ENCODE measurements at places on chromosomes 3 and 15. TPM values are rescaled to one million over a fixed set of nuclear protein-coding genes. Genes with fewer than 3 reads are reported as not detected.
A peak's percentile ranks its signal among the peaks of the same experiment; 100 is the strongest.

SLC12A8 gene
- 12.8 TPM for total RNA-seq

AHSG gene
- total RNA-seq, result not detected

IMPDH2 gene
- total RNA-seq, result 191 TPM

LRRIQ4 gene
- total RNA-seq, result not detected

GPR160 gene
- 4.2 TPM for total RNA-seq

OR5K2 gene
- total RNA-seq, result not detected

TFDP2 gene
- total RNA-seq, result 37.6 TPM

RARRES1 gene
- total RNA-seq, result 4.0 TPM

DOCK3 gene
- 0.92 TPM for total RNA-seq

SEC11A gene
- total RNA-seq, result 54.1 TPM

COL7A1 gene
- 125 TPM for total RNA-seq

PLXNA1 gene
- total RNA-seq, result 19.7 TPM

SRP14 gene
- 369 TPM for total RNA-seq

TMEM212 gene
- not detected for total RNA-seq

DUOX2 gene
- total RNA-seq, result 50.7 TPM

- no peak for DNase-seq
Observed at GRCh38 chr3:61073566-61074165, 177.6 kb downstream of the FHIT start.

GRCh38 chr3:176513604-176514003 is 683.7 kb downstream of the TBL1XR1 start:
- DNase-seq, result no peak

DNA sequence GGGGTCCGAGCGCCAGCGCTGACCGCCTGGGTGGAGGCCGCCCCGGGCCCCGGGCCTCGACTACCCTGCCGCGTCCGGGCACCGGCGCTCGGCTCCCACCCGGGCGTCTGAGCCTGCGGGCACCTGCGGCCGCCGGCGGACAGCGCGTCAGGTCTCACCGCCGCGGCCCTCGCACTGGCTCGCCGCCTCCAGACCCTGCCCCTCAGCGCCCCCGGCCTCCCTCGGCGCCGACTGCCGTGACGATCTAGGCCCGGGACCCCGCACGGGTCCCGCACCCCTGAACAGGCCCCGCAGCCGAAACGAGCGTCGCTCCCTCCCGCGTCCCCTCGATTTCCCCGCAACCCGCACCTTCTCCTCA is 297 bp downstream of the PRC1 start:
- no peak for DNase-seq

DNA sequence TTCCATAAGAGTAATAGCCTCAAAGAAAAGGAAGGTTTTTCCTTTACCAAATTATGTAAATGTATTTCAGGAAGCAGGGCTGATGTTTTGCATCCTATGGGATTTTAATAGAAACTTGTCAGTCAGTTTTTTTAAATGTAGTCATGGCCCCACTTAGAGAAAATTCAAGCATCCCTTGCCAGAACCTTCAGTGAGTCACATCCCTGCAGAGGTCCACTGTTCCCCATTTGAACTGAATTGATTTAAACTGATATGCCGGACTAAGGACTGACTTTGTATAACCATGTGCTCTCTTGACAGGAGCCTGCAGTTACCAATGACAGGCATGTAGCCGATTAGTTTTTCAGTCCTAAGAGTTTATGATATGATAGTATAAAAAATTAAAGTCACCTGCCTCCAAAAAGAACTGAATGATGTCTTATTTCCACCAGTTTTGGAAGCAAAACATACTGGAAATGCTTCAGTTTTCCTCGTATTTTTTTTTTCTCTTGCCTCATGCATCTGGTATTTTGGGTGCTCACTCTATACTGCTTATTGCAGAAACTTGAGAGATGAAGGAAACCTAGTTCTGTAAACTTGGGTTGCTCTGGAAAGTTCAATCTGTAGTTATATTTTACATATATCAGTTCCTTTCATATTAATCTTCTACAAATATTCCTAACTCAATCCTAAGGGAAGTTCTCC is 30.7 kb downstream of the LRTM1 start:
- no peak for DNase-seq

DNA sequence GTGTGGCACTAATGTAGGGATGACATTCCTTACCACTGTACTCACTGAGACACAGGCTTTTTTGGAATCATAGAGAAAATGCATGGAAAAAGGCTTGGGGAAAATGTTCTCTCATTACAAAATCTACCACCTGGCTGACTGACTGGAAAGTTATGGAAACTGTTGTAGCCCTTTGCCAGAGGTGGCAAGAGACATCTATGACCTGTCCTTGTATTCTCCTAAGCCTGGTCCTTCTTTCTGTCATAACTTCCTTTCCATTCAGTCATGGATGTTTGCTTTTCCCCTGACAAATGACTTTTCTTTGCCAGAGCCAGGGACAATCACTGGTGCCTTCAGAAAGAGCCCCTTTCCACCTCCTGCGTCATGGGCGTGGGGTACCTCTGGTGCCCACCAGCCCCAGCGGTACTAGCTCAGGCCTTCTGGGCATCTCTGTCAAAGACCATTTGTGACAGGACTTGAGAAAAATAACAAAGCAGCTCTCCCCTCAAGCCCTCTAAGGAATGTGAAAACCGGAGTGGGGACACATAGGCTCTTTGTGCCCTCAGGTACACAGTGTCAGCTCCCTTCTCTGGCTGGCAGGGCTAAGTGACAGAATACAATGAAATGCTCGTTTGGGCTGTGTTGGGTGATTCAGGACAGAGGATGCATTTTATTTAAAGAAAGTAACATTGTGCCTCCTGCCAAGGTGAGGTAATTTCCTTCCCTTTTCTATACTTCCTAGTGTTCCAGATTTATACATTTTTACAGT is 381.1 kb upstream of the RASGRP1 start:
- DNase-seq, result no peak

- no peak for DNase-seq
Observed at GRCh38 chr3:115396801-115397200, 226.5 kb upstream of the GAP43 start.

DNA sequence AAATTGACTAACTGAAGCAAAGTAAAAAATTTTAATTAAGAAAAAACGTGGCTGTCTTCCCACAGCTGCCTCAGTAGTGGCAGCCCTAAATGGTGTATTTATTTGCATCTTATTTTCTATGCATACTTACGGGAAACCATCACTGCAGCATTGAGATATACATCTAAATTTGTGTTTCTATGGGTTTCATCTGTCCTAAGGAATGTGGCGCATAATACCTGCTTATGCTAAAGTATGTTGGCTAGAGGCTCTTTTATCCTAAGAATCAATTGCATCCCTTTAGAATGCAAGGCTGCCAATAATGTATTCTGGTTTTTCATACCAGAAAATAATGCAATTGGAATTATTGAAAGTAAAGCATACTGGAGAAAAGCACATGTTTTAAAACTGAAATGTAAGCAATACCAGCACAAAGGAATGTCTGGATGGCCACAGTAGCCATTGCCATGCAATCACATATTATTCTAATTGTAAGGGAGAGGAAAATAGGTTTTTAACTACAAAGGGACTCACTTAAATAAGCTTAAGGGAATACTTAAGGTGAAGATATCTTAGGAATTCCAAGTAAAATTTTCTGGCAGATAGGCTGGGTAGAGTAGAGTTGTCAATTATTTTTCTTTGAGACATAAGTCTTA is 834.5 kb upstream of the NECTIN3 start:
- no peak for DNase-seq

DNA sequence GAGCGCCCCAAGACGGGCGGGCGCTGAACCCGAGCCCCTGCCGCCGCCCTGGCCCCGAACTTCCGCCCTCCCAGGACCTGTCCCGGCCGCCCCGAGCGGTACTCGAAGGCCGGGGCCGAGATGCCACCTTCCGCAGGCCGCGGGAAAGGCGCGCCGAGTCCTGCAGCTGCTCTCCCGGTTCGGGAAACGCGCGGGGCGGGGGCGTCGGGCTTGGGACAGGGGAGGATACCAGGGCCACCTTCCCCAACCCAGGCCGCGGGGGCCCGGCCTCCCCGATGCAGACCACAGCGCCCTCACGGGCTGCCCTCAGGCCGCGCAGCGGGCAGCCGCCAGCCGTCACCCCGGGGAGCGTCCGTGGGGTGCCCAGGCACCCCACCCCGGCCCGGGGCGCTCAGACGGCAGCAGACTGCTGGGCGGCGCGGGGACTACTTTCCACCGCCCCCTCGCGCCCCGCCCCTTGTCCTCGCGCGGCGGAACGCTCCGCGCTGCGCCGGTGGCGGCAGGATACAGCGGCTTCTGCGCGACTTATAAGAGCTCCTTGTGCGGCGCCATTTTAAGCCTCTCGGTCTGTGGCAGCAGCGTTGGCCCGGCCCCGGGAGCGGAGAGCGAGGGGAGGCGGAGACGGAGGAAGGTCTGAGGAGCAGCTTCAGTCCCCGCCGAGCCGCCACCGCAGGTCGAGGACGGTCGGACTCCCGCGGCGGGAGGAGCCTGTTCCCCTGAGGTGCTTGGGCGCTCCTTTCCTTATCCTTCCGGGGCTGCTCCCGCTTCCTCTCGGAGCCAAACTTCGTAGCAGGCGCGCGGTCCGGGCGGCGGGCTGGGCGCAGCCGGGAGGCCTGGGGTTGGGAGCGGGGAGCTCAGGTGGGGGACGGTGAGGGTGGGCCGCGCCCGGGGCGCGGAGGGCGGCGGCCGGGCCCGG is at the start of gene CTNNB1:
Gene CTNNB1, plus strand, starts transcription at position 556 of the 916 bp plus-strand sequence. CDS start 24,564 bp downstream, outside the sequence.
- peak; percentile 70 for DNase-seq

DNA sequence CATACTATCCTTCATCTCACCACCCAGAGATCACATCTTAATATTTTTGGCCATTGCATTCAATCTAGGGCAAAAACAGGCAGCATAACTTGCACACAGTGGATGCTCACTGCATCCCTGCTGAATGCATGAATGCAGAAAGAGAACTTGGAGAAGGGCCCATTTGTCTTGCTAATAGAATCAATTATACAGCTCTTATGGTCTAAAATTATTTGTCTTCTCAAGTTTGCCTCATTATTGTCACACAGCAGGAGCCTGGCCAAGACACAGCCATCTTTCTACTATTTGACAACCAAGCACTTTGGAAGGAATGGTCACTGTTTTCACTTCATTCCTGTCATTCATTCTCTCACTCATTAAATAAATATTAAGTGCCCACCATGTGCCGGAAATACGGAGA is 1.2 kb upstream of the ARHGEF26 start:
- no peak for DNase-seq

GRCh38 chr3:66962664-66963063 is 35.4 kb upstream of the KBTBD8 start:
- no peak for DNase-seq

DNA sequence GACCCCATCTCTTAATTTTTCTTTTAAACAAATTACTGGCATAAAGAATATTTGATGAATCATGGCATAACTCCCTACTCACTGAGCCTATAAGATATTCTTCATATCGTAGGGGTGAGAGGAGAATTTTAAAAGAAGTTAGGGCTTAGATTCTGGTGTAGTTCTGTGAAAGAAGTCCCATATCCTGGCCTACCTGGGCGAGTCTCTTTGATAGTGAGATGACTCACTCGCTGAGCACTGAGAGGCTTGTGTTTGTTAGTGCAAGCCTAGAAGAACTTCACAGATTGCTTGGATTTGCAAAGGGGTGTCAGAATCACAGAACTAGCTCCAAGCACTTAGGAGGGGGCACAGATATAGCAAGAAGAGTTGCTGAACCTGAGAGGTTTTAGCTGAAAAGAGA is 133.8 kb upstream of the TMC3 start:
- no peak for DNase-seq

DNA sequence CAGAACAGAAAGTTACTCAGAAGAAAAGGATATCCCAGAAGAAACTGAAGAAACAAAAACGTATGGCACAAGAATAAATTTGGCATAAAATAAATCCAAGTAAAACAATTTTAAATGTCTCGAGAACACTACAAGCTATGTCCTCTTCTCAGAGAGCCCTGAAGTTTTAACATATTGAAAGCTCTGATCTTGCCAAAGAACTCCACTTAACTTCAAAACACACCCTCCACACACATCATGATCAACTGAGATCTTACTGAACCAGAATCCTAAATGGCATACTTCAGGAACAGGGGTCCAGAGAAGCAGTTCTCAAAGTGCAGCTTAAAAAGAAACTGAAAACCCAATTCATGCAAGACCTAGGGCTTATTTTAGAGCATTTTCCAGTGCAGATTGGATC is 194.3 kb downstream of the MAGI1 start:
- no peak for DNase-seq

DNA sequence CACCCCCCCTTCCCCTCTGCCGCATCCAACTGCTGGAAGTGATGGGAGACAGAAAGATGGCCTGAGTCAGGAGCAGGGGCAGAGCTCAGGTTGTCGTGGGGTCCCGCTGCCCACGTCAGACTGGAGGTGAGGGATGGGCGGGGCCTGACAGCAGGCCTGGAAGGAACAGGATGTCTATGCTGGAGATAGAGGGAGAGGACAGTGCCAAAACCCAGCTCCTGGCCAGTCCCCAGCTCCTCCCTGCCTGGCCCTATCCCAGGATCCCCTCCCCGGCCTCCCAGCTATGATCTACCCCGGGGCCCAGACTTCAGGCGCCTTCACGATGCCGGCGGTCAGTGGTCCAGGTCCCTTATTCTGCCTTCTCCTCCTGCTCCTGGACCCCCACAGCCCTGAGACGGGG is at the start of gene LMAN1L:
Gene LMAN1L, plus strand, starts transcription at position 303 of the 400 bp plus-strand sequence. Its CDS starts 20 bp downstream, at position 323.
- DNase-seq, result no peak

DNA sequence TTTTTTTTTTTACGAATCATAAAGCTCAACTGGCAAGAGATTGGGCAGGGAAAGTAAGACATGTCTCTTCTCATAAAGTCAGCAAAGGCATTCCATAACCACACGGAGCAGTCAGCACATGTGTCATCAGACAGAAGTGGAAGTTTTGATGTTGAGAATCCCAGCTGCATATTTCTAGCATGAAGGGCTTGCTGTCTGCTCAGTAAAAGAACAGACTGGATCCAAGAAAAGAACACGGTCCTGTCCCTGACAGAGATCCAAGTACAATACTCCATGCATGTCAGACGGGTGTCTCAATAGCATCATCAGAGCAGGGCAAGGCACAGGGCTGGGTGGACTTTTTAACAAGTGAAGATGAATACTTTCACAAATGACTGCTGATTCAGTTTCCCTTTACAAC is 38.2 kb downstream of the ABI3BP start:
- DNase-seq, result no peak

GRCh38 chr3:171417813-171418212 is 42.4 kb downstream of the TNIK start:
- no peak for DNase-seq

DNA sequence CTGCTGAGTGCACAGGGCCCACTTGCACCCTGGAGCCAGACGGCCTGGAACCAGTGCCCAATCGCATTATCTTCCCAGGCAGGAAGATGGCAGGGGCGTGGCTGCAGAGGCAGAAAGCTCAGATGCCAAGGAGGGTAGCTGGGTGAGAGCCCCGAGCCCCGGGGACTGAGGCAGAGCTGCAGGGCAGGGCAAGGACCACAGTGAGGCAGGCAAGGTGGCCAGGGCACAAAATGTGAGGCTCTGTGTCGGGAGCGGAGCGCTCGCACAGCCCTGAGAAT is 1.6 kb upstream of the CCDC33 start:
- DNase-seq, result no peak

DNA sequence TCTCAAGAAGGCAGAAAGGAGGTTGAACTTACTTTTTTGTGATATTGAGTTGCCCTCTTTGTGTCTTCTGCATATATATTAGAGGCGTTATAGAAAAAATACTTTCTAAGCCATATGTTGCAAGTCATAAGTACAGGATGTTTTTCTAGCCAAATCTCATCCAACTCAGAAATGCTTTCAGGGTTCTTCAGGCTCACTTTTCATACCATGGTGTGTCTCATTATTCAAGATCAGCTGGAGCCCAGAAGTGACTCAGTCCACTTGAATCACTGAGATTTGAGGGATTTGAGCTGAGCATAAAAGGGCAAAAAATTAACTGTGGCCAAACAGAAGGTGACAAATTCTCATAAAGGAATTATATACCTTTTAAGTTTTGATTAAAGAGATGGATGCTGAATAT is 157.3 kb downstream of the WNT5A start:
- no peak for DNase-seq

All from esophagus squamous epithelium (tissue), 5 donors.